ENCODE measurements at places on chromosomes 3 and 15.

GRCh38 chr3:112979244-112979832, 4.4 kb upstream of the CD200R1 start:
- DNase-seq, result peak; percentile 59

DNA sequence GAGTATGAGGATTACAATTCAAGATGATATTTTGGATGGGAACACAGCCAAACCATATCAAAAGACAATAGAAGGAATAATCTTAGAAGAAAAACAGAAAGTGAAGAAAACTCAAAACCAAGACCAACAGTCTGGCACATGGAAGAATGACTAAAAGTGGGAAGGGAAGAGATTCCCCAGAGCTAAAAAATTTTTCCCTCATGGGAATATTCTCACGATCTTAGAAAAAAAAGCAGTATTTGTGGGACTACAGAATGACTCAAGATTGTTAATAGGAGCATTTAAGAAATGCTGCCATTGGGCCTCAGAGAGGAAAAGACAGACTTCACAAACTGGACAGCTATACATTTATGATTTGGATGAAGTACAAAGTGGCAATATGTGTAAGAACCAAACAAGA, 18.3 kb downstream of the OSTN start:
- no peak for DNase-seq

DNA sequence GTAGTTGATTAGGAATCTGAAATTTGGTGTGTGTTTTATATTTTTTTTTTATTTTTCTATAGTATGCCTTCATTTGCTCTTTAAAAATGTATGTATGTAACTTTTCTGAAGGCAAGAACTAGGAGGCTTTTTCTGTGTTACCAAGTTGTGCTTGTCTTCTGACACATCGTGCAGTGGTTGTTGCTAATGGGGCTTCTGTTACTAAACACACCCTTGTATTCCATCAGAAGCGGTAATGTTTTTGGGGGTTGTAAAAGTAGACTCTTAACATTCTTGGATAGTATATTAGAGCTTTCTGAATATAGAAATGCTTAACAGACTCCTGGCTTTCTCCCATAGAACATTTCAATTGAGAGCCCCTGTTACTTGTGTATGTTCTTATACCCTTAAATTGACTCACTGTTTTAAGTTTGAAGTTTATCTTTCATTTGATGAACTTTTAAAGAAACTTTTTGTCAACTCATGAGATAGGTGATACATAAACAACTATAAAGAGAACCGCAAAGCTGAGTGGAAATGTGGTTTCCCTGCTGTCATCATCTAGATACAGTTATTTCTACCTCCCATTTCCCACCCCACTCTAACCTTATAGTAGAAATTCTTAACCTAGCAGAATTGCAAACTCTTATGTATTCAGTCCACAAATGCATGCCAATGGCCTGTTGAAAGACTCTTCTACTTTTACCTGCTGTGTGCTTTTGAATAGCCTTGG, 2.5 kb downstream of the TIPARP start:
- DNase-seq, result no peak

DNA sequence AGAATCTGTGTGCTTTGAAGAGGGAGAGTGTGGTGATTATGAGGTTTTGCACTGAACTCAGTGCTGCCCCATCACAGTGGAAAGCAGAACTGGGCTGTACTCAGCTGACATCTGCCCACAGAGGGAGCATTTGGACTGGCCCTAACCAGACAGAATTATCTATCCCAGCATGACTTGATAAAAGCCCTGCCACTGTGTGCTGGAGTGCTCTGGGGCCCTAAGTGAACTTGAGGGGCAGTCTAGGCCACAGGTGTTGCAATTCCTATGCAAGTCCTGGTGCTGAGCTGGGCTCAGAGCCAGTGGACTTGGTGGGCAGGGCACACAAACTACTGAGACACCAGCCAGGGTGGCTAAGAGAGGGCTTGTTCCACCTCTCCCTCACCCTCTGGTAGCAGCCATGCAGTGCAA, 269.2 kb upstream of the CTNNB1 start:
- DNase-seq, result no peak

GRCh38 chr3:13883681-13884080, 3.8 kb upstream of the WNT7A start:
- DNase-seq, result no peak

GRCh38 chr3:11545186-11545851, 98.4 kb downstream of the VGLL4 start:
- no peak for DNase-seq

- no peak for DNase-seq
These were observed 103.7 kb upstream of the MNS1 start for GRCh38 chr15:56568466-56569167.

DNA sequence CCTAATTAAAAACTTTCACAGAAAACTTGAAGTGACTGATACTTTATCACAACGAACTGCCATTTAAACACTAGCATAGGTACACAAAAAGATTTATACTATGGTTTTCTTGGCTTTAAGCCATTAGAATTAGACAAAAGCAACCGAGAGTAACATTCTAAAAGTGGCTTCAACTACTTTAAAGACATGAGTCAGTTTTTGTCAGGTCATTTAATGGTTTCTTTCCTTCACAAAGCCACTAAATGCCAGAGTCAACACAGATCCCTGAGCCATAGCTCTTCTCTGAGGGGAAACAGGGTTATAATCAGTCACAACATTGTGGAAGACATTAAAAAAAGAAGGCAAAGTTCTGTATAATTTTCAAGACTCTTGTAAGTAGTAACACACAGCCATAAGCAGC, 54.6 kb downstream of the CAPN3 start:
- DNase-seq, result no peak

GRCh38 chr3:157239082-157239704, 79.2 kb upstream of the CCNL1 start:
- peak; percentile 57 for DNase-seq

DNA sequence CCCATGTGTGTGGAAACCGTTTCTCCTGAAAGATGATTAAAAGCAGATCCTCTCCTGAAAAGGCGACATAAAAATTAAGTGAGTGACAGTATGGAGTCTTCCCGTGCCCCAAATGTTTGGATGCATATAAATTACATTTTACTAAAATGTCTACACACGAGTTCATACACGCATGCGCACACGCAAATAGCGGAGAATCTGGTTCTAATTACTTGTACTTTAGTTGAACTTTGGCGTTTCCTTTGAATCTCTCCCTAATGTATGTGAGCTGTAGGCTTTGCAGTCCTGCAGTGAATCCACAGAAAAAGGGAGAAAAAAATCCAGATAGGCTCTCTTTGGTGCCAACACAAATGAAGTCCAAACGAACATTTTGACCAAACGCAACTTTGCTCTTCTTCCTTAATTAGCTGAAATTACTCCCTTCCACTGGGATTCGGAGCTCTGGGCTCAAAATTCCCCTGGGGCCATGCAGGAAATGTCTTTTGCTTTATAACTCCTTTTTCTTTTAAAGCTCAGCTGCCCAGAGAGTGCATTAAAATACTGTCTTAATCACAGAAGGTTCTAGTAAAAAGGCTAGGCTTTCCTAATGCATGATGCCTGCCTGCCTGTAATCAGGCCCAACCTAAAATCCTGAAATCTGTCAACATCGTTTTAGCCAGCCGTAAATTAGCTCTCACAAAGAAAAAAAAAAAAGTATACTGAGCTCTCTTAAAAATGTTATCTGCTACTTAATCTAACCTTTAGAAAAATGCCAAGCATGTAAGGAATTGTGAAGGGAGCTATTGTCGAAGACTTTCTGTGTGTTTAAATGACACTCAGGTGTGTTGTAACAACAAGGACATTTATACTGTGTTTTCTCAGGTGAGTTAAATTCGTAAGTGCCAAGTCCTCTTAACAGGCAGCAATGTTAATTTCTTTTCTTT, 26.2 kb downstream of the RARB start:
- DNase-seq, result no peak

GRCh38 chr15:73608941-73609340, 24.2 kb downstream of the NPTN start:
- DNase-seq, result no peak

- no peak for DNase-seq
These were observed 128.4 kb upstream of the ZBED2 start for GRCh38 chr3:111723293-111724215.

DNA sequence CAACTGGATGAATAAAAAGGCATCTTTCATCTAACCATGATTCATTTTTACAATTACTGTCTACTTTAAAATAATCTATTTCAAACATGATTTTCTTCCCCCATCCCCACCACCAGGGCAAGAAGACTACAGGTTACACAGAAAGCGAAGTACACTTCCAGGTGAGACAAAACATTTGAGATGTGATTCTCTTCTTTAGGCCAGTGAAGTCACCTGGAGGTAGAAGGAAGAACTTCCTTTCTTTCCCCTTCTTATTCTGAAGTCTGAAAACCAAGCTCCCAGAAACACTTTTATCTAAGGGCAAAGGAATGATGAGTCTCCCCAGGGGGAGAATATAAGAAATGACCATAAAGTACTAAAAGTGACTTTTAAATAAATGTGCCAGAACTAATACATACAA, 36.7 kb downstream of the SHQ1 start:
- DNase-seq, result no peak

- DNase-seq, result no peak
These were observed 85.0 kb downstream of the HES1 start for GRCh38 chr3:194220901-194221326.

DNA sequence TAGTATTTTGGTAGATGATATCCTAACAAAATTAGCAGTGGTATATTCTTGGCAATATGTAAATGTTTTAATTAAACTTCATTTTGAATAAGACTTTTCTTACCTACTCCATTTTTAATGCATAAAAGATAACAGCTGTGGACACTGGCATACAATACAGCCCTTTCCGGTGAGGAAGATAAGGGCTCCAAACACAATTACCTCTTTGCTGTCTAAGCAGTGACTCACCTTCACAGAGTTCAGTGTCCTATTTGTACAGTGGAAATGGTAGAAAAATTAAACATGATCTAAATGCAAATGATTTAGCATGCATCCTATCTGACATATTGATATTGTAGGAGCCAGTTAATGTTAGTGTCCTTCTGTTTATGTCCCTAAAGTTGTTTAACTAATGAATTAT, 969.4 kb downstream of the PLOD2 start:
- DNase-seq, result no peak

- no peak for DNase-seq
These were observed 125.6 kb downstream of the ETFA start for GRCh38 chr15:76185716-76186115.

GRCh38 chr15:23038726-23039142, 635 bp downstream of the TUBGCP5 start:
- DNase-seq, result no peak

DNA sequence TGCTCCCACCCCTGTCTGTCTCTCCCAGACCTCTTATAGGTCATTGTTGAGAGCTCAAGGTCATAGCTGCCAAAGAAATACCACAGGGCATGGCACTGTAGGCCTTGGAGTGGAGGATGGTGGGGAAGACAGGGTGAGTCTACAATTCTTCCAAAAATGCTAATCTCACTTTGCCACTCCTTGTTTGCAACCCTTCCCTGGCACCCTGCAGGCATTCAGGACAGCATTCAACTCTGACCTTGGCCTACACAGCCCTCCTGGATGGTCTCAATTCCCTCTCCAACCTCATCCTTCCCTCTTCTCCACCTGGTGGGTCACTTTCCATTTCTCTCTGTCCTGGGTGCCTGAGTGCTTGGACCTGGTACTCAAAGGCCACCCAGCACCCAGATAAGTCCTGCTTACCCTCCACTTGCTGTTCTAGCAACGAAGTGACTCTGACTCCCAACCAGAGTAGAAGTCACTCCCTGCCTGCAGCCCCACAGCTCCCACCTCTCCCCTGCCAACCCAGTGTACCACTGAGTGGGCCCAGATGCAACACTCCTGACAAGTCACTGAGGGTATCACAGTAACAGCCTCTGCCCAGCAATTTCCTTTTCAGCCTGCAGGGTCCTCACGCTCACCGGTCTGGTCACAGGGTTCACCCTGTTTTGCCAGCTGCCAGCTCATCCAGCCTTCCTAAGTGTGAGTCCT, 36.6 kb downstream of the AMOTL2 start:
- no peak for DNase-seq

DNA sequence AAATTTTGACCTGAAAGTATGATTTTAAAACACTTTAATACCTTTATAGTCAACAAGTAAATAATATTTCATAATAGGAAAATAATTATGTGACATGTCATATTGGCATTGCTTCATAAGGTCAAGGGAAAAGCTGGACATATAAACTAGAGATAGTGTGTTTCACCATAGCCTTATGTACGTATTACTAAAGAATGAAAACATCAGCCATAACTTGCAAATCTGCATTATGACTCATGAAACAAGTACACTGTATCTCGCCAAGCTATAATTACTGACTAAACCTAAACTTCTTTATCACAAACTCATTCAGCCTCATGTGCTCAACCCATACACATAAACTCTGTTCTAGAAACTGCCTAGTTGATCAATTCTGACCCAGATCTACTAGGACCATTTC, 950.1 kb downstream of the FHIT start:
- no peak for DNase-seq

DNA sequence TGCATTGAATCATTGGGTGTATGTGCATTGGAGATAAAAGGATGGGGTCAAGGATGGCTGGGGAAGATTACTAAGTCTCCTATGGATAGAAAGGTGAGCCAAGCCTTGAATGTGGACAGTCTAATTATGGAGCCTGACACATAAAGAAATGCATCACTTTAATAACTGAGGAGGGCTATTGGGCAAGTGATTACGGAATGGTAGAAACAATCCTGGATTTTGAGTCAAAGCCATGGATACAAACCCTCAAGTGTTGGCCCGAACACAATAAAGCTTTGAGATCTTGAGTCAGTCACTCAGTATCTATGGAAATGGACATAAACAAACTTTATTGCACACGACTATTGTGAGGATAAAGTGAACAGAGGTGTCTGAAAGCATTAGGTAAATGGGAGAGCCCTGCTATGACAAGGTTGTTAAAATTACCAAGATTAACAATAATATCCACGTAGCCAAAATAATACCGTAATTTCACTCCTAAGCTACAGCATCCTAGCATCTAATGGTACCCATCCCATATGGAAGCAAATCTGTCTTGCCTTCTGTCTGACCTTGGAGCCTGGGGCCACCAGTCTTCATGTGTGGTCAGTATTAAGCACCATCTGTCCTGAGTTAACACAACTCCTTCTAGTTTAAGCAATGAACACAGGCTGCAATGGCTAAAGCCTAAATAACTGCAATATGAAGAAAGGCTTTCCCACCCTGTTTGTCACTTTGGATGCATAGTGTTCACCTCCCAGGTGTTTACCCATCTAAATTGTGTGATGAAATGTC, 136.9 kb upstream of the PRICKLE2 start:
- DNase-seq, result no peak

- no peak for DNase-seq
These were observed 56.2 kb upstream of the AKAP13 start for GRCh38 chr15:85324202-85324601.

GRCh38 chr3:194615226-194615625, 18.0 kb downstream of the TMEM44 start:
- DNase-seq, result no peak

DNA sequence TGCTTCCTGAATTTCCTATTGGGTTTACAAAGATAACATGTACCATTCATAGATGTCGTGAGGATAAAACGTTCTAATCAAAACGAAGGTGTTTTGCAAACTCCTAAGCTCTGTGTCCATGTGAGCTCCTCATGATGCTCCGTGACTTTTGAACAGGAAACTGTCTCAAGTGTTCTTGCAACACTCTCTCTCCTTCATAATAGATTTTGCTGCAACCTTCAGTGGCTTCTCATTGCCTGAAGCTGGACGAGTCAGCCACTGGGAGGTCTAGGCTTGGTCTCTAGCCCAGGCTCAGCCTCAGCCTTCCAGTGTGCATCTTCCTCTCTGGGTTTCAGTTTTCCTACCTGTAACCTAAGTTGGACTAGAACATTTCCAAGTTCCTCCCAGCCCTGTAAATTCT, 18.7 kb upstream of the BCL2A1 start:
- no peak for DNase-seq

All from NCI-H1436 (cell line).